ENCODE measurements at places on chromosomes 3 and 15.

DNA sequence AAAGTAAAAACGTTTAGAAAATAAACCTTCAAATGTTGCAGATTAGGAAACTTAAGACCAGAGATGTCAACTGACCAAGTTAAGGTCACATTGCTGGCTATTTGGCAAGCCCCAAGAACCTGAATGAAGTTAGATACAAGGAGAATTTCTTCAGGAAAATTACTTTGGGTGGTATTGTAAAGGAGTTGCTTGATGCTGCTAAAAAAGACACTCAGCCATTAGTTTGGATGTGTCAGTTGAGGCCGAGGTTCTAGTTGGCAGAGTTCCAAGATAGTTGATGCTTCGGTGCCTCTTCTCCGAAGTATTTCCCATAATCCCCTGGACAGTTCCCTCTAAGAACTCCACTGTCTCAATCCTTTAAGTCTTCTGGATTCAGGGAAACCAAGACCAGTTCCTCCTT lies 24.3 kb downstream of the SIAH2 start:
- no peak for DNase-seq

DNA sequence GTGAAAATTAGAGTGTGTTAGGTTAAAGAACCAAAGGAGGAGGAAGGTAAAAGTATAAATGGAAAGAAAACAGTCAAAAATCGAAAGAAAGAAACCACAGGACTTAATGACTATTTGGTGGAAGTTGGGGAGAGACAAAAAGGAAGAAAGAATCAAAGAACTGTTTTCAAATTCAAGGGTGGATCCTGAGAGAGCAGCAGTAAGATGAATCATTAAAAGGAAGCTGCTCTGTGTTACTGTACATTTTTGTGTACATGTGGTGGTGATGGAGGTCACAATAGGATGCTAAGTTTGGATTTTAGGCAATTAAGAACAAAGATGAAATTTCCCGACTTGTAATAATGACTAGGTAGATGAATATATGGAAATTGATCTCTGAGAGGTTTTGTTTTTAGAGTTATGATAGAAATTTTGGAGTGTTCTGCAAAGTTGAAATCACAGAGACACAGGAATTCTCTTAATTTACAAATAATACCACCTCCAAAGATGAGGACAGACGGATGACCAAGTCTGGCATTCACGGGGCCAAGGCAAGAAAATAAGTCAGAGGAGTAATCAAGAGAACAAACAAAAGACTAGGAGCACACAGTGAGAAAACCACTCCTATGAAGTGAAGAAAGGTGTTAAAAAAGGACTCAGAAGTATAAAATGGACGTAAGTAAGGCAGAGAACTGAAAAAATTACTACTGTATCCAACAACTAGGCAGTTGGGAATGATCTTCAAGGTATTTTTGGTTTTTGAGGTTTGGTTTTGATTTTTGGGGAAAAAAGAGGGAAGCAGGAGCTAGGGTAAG lies 7.1 kb downstream of the DHX36 start:
- no peak for DNase-seq

- no peak for DNase-seq
These were observed 46.2 kb downstream of the TRIM69 start for GRCh38 chr15:44782516-44782915.

- DNase-seq: no peak
These were observed 12.3 kb upstream of the MUC4 start for GRCh38 chr3:195823999-195824398.

- no peak for DNase-seq
These were observed 14.3 kb downstream of the CPN2 start for GRCh38 chr3:194336601-194337355.

All from T-cell (primary cell).